ENCODE measurements at places on chromosomes 3 and 15.

- no peak for DNase-seq
Observed at GRCh38 chr15:91146728-91147127, 46.7 kb downstream of the SV2B start.

GRCh38 chr3:73687106-73688004 lies 62.6 kb upstream of the PDZRN3 start:
- DNase-seq: no peak

DNA sequence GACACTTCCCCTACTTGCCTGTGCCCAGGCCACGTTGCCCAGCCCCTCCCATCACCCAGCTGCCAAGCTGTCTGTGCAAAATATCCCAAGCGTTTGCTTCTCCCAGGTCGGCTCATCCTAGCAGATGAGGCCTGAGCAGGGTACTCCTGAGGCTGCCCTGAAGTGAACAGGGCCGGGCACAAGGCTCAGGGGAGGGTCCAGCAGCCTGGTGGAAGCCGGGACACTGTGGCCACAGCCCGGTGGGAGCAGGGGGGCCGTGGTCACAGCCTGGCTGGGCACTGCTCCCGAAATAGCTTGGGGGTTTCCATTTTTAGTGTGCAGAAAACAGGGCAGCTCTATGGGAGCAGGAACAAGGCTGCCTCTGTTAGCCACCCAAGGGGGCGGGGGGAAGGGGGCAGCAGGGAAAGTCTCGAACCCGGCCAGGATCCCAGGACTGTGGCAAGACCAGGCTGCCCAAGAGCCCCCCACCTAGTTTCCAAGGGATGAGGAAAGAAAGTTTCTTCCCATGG lies 3.4 kb downstream of the PLXNB1 start:
- no peak for DNase-seq

DNA sequence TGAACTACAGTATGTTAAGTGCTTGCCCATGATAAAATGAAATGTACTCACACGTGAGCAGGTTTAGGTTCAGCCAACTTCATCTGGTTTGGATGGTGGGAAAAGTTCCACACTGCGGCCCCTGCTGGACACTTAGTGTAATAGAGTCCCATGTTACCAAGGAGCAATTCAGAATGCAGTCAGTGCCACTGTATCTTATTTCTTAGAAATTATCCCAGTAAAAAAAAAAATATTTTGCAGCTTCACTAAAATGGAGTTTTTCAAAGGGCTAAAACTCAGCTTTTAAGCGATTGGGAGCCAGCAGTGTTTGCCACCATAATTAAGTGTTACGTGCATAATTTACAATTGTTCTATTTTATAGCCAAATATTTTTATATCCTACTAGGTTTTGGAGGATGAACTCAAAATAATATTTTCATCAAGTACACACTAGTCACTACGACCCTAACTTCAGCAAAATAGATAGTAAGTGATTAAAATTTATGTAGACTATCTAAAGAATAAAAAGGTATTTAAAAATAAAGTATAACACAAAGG lies 371.7 kb upstream of the GBE1 start:
- peak; percentile 2 for DNase-seq

GRCh38 chr3:69252631-69253030 lies 130.2 kb upstream of the LMOD3 start:
- DNase-seq: no peak

DNA sequence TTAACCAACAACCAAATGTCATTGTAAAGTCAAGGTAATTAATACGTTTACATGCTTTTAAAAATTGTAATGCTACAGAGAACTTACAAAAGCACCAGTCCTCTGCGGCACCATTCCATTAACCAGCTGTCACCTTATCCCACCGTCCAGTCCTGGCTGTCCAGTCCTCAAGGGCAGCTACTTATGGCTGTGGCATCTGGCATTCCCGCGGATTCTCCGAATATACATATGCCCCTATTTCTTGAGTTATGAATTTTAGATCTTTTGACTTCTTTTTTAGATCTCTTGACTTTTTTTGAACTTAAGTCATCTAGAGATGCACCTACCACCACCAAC lies 382 bp upstream of the POMGNT2 start:
- no peak for DNase-seq

Measured in stimulated activated CD4-positive, alpha-beta T cell treated with anti-CD3 and anti-CD28 coated beads, Interleukin-1b, Interleukin-23, amount 100 ng/mL, for 24 hours (primary cell).